ENCODE measurements at places on chromosomes 12 and 14. TPM values are rescaled to one million over a fixed set of nuclear protein-coding genes. Genes with fewer than 3 reads are reported as not detected.

SPTSSA gene
- 13.2 TPM for total RNA-seq

IFI27L1 gene
- 13.1 TPM for total RNA-seq

B4GALNT3 gene
- total RNA-seq = 8.3 TPM

IL23A gene
- total RNA-seq = not detected

ESRRB gene
- not detected for total RNA-seq

APAF1 gene
- total RNA-seq = 9.1 TPM

PTPN6 gene
- 12.4 TPM for total RNA-seq

P2RX7 gene
- total RNA-seq = 0.77 TPM

GLT1D1 gene
- total RNA-seq = not detected

PTPRB gene
- total RNA-seq = 0.38 TPM

OTOGL gene
- under 0.01 TPM for total RNA-seq

LIN7A gene
- total RNA-seq = not detected

CLEC4E gene
- not detected for total RNA-seq

EXOC3L4 gene
- 0.26 TPM for total RNA-seq

TMPRSS12 gene
- total RNA-seq = not detected

C12orf56 gene
- 2.0 TPM for total RNA-seq

AVPR1A gene
- not detected for total RNA-seq

OR4L1 gene
- not detected for total RNA-seq

All from bronchial epithelial cell (primary cell).